Left ventricle myocardium superior (tissue), 1 donor: ENCODE measurements at places on chromosomes 2 and 18.

DNA sequence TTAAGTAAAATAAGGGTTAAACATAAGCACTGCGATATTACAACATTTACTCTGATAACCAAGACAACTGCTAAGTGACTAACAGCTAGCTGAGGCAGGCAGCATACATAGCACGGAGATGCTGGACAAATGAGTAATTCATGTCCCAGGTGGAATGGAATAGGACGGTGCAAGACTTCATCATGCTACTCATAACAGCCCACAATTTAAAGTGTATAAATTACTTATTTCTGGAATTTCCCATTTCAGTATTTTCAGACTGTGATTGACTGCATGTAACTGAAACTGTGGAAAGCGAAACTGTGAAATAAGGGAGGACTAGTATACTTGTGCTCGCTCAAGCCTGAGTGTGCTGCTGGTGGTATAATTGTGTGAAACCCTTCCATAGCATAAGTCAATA is 12.9 kb downstream of the IER3IP1 start:
- no peak for DNase-seq

DNA sequence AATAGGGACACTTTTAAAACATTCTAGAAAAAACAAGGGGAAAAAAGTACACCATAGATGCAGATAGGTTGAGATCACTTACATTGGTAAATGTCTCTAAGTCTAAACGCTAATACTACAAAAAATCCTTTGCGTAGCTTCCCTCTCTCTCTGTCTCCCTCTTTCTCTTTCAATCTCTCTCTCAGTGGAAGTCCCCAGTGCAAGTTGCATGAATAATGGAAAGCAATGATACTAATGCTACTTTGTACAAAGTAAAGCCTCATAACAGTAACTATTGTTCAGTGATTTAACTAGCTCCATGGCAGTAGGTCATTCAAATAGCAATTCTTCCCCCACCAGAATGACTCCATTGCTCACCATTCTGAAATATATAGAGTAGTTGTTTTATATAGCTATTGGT is 12.8 kb downstream of the MEIS1 start:
- DNase-seq = no peak

DNA sequence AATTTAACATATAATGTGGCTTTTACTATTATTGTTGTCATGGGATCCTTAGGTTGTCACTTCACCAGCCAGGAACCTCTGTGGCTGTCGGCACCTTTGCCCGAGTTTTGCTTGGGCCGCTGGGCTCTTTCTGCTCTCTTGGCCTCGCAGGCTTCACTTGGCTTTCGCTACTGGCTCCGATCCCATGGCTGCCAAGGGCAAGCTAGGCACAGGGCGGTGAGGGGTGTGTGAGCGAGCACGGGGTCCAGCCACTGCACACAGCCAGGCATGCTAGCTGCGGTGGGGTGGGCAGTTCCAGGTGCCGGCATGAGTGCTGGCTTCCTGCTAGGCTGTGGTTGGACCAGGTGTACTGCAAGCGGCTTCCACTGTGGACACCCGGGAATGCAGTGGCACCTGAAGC is 23.4 kb upstream of the RAPGEF4 start:
- DNase-seq = peak; percentile 82

DNA sequence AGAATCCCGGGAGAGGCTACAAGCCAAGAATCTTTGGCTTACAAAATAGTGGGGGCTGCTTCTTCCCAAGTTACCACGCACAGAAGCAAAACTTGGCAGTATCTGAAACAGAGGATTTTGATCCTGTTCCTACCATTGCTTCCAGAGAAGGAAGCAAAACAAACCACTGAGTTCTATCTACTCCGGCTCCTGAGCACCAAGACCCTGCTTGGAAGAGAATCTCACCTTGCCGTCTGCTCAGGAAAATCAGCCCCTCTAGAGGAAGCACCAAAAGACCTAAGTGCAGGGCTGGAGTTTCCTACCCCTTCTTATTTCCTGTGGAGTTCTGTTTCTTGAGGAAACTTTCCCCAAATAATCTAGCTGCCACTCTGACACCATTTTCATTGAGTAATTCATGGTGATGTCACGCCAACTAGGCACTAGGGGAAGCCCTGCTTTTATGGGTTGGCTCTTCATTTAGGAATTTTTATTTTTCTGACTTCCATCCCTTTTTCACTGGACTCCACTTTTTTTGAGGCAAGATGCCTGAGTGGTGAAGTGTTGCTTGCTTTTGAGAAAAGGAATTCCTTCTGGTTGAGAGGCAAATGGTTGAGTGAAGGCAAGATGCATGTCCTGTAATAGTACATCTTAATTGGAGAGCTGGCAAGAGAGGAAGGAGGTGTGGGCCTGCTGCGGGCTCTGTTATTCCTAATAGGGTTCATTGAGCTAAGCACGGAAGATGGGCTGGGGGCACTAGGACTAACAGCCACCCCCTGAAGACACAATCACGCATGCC is 36.8 kb upstream of the EML4 start:
- no peak for DNase-seq

GRCh38 chr2:65420712-65421431 is 11.5 kb downstream of the SPRED2 start:
- DNase-seq = no peak

- no peak for DNase-seq
Observed at GRCh38 chr2:75545922-75546321, 14.8 kb downstream of the EVA1A start.

DNA sequence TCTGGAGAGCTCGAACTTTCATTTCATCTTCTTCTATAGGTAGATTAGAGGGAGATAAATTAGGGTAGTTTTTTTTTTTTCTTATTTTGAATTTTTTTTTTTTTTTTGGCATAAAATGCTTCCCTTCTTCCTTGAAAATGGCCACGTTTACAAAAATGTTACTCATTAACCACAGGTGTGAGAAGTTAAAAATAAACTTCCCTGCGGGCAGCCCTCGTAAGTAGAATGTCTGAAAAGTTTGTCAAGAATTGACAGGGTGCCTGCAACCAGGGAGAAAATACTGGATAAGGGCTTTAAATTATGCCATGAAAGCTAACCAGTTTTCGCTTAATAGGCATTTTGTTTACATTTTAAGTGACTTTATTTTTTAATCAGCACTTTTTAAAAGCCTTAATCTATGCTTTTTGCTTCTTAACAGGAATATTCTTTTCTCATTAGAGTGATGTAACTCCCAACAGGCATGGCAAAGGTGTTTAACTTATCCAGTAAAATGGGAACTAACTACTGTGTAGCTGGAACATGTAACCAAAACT is 4.2 kb upstream of the FN1 start:
- no peak for DNase-seq

- no peak for DNase-seq
Observed at GRCh38 chr2:626491-627339, 50.5 kb downstream of the TMEM18 start.

GRCh38 chr2:227430639-227431038 is 41.3 kb upstream of the AGFG1 start:
- no peak for DNase-seq

- peak; percentile 33 for DNase-seq
Observed at GRCh38 chr2:16718576-16719484, 53.2 kb upstream of the CYRIA start.

- DNase-seq = no peak
Observed at GRCh38 chr2:222398446-222398885, 25.9 kb upstream of the SGPP2 start.
